ENCODE measurements at places on chromosomes 2 and 18. TPM values are rescaled to one million over a fixed set of nuclear protein-coding genes. Genes with fewer than 3 reads are reported as not detected.

SLC5A6 gene
- 60.0 TPM for total RNA-seq

SKOR2 gene
- not detected for total RNA-seq

RAX gene
- total RNA-seq, result not detected

ELOA2 gene
- not detected for total RNA-seq

SLC38A11 gene
- not detected for total RNA-seq

SERPINB13 gene
- total RNA-seq, result not detected

MEIS1 gene
- total RNA-seq, result 0.25 TPM

PARD6G gene
- total RNA-seq, result 9.2 TPM

All from G401 (cell line).